CD4-positive, alpha-beta T cell (primary cell): ENCODE measurements at places on chromosomes 7 and 10. TPM values are rescaled to one million over a fixed set of nuclear protein-coding genes. Genes with fewer than 3 reads are reported as not detected.

The AKR1C8 gene
- total RNA-seq, result 0.27 TPM

- H3K27me3 ChIP-seq, result peaks cover 11% of the 10 kb centered on the region
- no peak overlapping the region for H3K4me3 ChIP-seq
- DNase-seq, result no peak
- H3K27ac ChIP-seq, result no peak overlapping the region
- no peaks in the 10 kb centered on the region for H3K4me1 ChIP-seq
These were observed 49.8 kb upstream of the LEP start for GRCh38 chr7:128191136-128191844.

GRCh38 chr7:1742555-1743303 lies 72.7 kb downstream of the ELFN1 start:
- H3K27ac ChIP-seq, result no peak overlapping the region
- peak overlapping the region; percentile 10 for H3K4me3 ChIP-seq
- peaks cover 44% of the 10 kb centered on the region for H3K4me1 ChIP-seq

The CFAP46 gene
- total RNA-seq, result not detected

DNA sequence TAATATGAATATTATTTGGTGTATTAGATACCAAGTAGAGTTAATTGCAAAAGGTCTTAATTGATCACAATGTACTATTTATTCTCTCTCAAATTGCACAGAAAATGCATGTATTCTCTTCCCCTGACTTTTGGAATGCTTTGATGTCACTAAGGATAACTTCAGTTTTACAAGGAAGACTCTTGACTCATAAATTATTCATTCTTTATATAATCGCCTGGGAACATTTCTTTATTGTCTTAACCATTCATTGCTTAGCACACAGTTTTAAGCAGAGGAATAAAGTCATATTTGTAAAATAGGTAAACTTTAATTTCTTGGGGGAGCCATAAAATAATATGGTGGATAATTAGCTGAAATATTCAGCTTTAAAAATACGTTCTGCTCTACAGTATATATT lies 306.0 kb upstream of the TMEM229A start:
- H3K36me3 ChIP-seq, result no peaks in the 10 kb centered on the region
- no peaks in the 10 kb centered on the region for H3K27me3 ChIP-seq
- H3K4me3 ChIP-seq, result no peak overlapping the region

DNA sequence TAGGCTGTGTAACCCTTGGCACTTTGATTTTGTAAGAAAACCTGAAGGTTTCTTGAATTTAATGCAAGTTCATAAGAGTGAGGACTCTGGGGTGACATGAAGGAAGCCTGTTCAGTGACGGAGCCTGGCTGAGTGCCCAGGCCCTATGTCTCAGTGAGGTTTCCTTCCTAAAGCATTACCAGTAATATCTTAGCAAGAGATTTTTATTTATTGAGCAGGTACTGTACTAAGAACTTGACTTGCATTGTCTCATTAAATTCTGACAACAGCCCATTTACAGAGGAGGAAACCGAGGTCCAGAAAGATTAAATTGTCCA lies 197.2 kb downstream of the HECW1 start:
- H3K36me3 ChIP-seq, result no peaks in the 10 kb centered on the region
- peaks cover 6% of the 10 kb centered on the region for H3K4me1 ChIP-seq
- H3K27me3 ChIP-seq, result no peaks in the 10 kb centered on the region

GRCh38 chr7:36116347-36117202 lies 36.5 kb upstream of the EEPD1 start:
- H3K36me3 ChIP-seq, result no peaks in the 10 kb centered on the region
- H3K4me1 ChIP-seq, result peaks cover 36% of the 10 kb centered on the region
- peak; percentile 26 for DNase-seq
- H3K27me3 ChIP-seq, result no peaks in the 10 kb centered on the region
- no peak overlapping the region for H3K4me3 ChIP-seq
